NCI-H524 (cell line): ENCODE measurements at places on chromosomes 5 and 9.

DNA sequence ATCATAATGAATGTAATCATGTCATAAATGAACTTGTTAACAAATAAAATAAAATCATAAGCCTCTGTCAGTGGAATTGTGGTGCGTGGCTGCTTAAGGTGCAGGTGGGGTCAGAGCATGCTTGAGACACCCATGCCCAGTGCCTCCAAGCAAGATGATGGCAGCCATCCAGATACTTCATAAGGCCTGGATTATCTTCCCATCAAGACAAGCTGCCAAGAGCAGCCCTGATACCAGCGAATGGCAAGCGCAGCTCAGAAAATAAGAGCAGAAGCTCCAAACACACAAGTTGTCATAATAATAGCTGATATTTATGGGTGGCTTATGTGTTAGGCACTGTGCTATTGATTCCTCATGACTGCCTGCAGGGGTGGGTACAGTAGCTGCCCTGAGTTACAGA is 21.8 kb upstream of the LMX1B start:
- peak; percentile 42 for DNase-seq

DNA sequence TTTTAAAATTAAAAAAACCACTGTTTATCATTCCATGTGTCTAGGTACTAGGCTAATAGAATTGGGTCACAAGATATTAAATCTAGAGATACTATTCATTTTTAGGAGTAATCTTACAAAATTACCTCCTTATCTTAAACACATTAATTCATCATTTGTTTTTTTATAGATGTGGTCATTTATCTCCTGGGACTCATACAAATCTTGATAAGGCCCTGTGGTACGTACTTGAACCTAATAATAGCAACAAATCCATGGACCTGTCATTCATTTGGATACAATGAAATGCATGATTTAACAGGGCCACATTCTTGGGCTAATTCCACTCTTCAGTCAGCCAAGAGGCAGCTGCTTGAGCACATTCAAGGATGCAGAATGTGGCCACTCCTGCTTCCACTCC is 66.4 kb upstream of the MARCHF11 start:
- peak; percentile 33 for DNase-seq

GRCh38 chr9:3526997-3527940 is 1.5 kb upstream of the RFX3 start:
- peak; percentile 49 for DNase-seq

- DNase-seq = no peak
These were observed 4.8 kb downstream of the DENND1A start for GRCh38 chr9:123925161-123925560.

- no peak for DNase-seq
These were observed 44.3 kb downstream of the NUP214 start for GRCh38 chr9:131169563-131170240.

DNA sequence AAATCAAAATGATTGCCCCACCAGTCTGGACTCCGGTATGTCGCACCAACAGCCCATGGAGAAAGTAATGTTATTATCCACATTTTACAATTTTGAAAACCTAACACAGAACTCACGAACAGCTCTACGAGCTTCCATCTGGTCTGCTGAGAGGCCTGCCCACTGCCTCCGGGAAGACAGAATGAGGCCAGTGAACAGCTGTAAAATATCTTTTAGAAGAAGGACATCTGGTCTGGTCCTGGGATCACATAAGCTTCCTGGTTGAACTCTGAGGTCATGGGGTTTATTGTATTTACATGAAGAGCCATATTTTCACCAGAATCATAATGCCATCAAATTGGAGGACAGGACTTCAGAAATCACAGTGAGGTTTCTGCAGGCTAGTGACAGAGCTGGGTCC is 89.0 kb downstream of the FRMD3 start:
- DNase-seq = peak; percentile 7

DNA sequence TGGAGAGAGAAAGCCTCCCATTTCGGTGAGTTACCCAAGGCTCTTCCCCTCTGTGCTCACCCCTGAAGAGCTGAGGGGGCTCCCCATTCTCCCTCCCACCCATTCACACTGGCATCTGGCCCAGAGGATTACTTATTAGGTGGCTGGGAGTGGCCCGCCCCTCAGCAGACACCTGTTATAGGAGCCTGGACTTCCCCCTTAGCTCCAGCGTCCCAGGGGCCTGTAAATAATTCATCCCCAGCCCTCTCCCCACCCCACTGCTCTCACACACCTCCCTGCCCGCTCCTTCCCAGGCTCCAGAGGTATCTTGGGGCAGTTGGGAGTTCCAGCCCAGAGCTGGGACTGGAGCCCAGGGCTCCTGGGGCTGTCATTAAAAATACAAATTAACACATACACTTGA is 11.6 kb upstream of the SLC6A7 start:
- peak; percentile 64 for DNase-seq

DNA sequence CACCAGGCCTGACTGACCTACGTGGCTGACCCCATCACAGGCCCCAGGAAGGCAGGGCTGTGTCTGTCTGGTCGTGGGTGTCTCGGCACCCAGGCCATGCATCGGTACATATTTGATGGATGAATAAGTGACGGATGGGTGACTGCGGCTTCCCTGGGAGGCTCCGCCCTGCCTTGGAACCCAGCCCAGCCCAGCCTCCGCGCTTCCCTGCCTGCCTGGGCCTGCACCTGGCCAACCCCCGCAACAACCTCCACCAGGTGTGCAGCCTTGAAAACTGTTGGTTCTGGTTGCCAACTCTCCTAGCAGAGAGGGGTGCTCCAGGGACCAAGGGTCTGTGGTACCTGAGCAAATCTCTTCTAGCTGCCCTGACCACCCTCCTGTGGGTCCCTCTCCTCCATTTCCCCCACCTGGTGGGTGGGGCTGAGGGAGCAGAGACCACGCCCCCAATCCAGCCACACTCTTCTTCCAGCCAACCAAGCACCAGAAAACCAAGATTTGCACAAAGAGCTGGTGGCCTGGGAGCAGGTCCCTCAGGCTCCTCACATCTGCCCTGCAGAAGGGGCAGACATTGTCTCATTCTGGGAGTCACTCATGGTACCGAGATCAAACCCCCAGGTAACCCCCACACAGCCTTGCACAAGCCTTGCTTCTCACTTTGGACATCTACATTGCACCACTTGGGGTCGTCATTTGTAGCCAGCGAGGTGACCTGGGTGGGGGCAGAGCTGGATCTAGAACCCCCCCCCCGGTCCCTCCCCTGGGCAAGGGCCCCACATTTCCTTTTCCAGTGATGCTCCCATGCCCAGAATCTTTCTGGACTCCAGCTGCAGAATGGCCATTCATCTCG is 100.6 kb upstream of the IER5L start:
- no peak for DNase-seq

- DNase-seq = no peak
These were observed 144.9 kb downstream of the ARHGAP26 start for GRCh38 chr5:142915038-142915437.

- DNase-seq = no peak
These were observed 258.3 kb downstream of the CWC27 start for GRCh38 chr5:65026816-65027548.

- no peak for DNase-seq
These were observed 418.3 kb downstream of the RAB3C start for GRCh38 chr5:59001154-59001553.

DNA sequence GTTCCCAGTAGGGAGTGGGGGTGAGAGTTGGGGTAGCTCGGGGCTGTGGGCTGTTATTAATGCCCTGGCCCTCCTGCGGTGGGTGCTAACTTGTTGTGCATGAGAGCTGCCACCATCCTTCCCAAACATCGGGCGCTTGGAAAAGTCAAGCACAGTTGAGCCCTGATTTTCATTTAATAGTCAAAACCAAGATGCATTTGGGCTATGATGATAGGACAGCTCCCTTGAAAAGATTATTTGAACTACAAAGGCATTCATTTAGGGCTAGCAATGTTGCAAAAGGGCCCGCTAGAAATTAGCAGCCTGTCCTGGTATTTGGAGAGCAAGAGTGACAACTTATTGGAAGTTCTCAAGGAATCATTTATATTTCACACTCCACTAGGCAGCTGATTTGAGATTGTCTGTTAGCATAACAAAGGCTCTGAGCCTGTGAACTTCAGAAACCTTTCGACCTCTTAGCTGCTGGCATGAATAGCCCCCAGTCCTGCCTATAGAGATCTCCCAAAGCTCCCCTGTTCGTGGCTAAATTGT is 128.2 kb upstream of the TMEM161B start:
- no peak for DNase-seq

- DNase-seq = no peak
These were observed 29.9 kb upstream of the OBP2B start for GRCh38 chr9:133238851-133239532.

GRCh38 chr5:76601470-76601869 is 21.7 kb downstream of the F2RL2 start:
- DNase-seq = peak; percentile 74

GRCh38 chr5:39870137-39870536 is 445.4 kb upstream of the DAB2 start:
- DNase-seq = no peak

GRCh38 chr5:123610665-123611405 is 98.9 kb downstream of the CSNK1G3 start:
- DNase-seq = peak; percentile 55

DNA sequence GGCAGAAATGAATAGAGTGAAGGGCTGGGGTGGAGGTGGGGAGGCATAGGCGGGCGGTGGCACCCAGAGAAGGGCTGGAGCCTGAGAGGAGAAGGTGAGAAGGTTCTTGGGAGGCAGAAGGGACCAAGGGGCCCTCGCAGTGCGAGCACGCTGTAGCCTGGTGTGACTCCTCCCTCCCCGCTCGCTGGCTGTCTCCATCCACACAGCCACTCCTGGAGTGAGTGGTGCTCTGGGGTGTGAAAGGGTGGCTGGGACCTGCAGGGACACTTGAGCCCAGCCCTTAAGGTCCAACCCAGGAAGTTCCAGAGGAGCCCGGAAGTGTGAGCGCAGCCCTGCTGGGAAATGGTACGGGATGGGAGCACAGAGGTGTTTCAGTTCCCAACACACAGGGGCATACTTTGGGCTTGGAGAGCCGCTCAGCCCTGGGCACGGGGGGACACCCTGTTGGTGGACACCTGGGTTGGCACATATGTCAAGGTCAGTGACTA is 9.3 kb upstream of the SCGB3A1 start:
- no peak for DNase-seq

DNA sequence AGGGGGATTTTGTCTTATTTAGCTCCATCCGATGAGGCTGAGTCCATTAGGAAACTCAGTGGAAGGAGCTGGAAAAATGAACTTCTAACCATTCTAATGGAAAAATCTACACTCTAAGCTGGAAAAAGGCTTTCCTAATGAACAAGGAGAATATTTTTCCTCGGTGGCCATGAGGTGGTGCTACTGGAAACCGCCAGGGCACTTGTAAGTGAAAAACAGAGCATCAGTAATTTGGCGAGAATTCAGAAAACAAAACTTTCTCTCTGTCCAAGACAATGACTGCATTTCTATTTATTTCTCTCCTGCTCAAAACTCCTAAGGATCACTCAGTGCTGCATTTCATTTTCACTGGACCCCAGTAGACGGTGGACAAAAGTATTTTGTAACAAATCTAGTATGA is 237.6 kb downstream of the TENT4A start:
- DNase-seq = no peak

DNA sequence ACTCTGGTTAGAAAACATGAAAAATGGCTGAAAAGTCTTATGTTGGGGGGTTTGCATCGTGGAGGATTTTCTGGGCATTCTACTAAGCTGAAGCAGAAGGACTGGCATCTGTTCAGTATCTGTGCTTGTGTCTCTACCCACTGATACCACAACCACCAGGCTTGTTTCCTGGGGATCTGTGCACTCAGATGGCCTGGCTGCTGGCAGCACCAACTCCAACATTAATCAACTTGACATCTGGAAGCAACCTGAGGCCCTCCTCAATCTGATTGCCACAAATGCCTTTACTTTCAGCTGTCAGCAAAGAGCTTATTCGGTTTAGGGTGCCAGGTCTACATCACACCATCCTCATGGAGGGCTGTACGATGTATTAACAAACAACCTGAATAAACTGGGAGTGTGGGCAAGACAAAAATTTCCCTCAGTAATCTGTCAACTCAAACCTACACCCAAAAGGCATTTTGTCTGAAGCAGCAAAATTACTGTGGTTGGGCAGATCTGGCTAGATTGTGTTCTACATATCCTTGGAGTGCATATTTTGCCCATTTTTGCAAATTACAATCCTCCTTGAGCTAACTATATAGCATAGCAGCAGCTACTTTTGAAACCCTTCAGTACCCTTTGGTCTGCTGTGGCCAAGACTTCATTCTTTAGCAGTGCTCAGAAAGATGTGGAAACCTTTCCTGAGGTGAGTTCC is 74.6 kb downstream of the FOXD1 start:
- peak; percentile 70 for DNase-seq

- DNase-seq = no peak
These were observed 21.2 kb downstream of the CAST start for GRCh38 chr5:96683392-96683791.

- no peak for DNase-seq
These were observed 38.7 kb upstream of the IL17B start for GRCh38 chr5:149417711-149418368.

- DNase-seq = no peak
These were observed 4.1 kb upstream of the CCDC69 start for GRCh38 chr5:151227918-151228447.
